ENCODE measurements at places on chromosomes 5 and 9. TPM values are rescaled to one million over a fixed set of nuclear protein-coding genes. Genes with fewer than 3 reads are reported as not detected.

Gene GABRA1
- total RNA-seq = not detected

Gene F12
- 0.39 TPM for total RNA-seq

Gene PCDHGB4
- total RNA-seq = 5.9 TPM

Gene RIOK2
- 29.5 TPM for total RNA-seq

Gene PLEKHG4B
- total RNA-seq = not detected

Gene ZNF189
- 12.9 TPM for total RNA-seq

Gene UHRF2
- total RNA-seq = 59.9 TPM

Gene SV2C
- not detected for total RNA-seq

Gene CEL
- 0.20 TPM for total RNA-seq

Gene SLC6A19
- not detected for total RNA-seq

Gene PPWD1
- total RNA-seq = 29.3 TPM

Gene ANXA2R
- 2.7 TPM for total RNA-seq

Gene CDC20B
- not detected for total RNA-seq

All from subcutaneous preadipocyte (primary cell).